Neural progenitor cell (in vitro differentiated cells): ENCODE measurements at places on chromosomes 5 and 9.

DNA sequence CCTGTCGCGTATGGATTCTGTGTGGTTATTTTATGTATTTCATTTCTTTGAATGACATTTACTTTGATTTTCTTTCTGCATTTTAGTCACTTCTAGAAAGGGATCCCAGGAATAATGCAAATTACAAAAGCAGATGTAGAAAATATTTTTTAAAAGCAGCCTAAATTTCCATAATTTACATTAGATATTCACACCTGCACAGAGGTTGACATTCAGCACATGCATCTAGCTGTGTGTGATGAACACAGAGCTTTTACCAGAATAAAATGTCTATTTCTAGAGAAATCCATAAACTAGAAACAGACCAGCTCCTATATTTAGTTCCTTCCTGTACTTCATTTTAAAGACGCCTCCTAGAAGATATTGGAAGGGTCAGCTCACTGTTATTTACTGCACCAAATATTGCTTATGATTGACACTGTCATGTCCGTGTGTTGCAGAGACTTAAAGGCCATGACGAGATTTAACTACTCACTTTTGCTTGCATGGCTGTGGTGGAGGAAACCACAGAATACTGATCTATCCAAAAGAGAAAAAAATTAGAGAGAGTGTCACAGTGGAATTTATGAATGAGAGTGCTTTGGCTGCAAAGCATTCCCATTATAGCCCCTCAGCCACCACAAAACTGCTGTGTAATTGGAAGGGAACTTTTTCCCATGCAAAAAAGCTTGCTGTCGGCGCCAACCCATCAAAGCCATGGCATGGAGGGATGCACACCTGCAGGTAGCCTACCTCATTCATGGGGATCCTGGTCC lies 58.1 kb downstream of the EBF1 start:
- DNase-seq: no peak

DNA sequence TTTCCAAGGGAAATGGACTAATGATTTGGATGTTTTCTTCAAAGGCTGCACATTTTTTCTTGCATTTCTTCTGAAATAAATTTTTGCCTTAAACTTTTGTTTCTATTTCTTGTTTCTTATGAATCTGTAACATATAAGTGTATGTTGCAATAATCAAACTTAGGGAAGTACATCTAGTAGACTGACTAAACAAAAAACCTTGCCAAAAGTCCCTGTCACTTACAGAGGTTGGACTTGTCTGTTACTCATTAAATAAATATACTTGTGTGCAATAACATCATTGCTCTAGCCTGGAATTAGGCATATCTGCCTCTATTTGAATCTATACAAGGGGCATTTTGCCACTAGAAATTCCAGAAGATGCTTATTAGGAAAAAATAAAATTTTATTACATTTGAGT lies 56.6 kb downstream of the C6 start:
- DNase-seq: no peak

- DNase-seq: peak; percentile 89
Observed at GRCh38 chr5:133111299-133111698, 59.5 kb downstream of the HSPA4 start.

DNA sequence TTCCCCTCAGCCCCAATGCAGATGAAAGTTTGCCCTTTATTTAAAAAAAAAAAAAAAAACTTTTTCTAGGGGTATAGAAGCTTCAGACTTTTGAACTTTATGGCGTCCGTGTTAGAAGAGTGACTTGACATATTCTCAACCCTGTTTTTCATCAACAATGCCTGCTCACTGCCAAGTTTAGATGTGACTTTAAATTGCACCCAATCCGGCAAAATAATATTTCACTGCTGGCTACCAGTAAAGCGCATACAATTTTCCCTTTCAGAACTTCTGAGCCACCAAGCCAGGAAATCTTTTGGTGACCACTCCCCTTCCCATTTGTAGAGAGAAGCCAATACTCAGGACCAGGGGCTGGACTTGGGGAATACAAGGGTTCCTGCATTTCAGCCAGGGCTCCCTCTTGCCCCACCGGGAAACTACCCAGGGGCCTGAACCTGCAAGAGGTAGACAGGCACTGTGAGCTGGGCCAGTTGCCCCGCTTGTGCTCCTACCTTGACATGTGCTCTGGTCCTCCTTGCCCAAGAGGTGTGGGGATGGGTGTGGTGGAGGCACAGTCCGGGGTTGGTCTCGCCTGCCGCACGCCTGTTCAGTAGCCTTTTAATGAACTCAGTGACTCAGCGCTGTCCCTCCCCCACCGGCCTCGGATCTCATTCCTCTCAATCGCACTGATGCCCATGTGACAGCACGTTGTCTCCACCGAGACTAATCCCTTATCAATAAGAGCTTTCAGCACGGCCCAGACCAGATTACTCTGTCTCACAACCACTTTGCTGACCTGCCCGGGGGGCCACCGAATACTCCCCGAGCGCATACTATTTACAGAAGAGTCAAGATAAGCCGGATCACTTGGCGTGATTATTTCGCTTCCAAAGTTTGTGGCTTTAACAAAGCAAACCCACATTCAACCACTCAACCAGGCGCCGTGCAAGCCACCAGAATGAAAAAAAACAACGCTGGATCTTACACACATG lies 226.4 kb downstream of the DCP2 start:
- DNase-seq: peak; percentile 95

GRCh38 chr5:135670588-135670987 lies 91.8 kb upstream of the CXCL14 start:
- DNase-seq: no peak

- DNase-seq: no peak
Observed at GRCh38 chr5:40879163-40879942, 29.9 kb upstream of the C7 start.

GRCh38 chr5:103259705-103260355 lies 1.3 kb downstream of the MACIR start:
- peak; percentile 70 for DNase-seq

DNA sequence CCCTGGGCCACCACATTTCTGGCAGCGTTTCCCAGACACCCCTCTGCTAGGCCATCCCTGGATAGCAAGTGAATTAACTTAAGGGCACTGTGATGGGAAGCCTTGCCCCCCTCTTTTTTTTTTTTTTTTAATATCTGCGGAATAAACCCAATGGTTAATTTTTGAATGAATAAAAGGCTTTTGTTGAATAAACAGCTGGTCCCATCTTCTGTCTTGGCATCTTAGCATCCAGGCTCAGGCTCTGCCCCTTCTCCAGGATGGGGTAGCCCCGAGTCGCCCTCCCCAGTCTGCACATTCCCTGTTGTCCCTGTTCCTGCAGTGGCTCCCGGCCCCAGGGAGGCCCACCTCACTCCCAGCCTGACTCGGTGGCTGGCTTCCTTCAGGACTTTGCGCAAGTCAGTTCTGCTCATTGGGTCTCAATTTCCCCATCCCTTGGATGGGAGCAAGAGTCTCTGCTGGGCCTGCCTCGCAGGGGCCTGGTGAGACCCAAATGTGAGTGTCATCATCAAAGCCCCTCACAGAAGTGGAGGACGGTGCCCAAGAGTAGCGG lies 29.0 kb upstream of the HMCN2 start:
- no peak for DNase-seq

DNA sequence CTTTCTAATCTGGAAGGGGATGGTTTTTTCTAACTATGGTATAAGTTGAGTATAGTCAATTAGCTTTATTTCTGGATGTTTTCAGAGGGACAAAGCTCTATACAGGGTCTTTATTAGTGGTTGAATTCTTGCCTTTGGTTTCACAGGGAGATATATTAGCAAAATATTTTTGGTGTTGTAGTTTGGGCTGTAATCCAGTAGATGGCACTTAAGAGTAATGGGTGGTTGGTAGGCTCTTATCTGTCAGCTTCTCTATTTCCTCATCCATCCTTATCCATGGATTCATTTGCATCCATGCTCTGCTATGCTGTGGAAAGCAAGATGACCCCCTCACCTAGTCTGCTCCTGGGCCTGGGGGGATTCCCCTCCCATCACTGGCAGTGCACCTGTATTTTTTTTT lies 363.6 kb upstream of the CYLC2 start:
- DNase-seq: no peak

DNA sequence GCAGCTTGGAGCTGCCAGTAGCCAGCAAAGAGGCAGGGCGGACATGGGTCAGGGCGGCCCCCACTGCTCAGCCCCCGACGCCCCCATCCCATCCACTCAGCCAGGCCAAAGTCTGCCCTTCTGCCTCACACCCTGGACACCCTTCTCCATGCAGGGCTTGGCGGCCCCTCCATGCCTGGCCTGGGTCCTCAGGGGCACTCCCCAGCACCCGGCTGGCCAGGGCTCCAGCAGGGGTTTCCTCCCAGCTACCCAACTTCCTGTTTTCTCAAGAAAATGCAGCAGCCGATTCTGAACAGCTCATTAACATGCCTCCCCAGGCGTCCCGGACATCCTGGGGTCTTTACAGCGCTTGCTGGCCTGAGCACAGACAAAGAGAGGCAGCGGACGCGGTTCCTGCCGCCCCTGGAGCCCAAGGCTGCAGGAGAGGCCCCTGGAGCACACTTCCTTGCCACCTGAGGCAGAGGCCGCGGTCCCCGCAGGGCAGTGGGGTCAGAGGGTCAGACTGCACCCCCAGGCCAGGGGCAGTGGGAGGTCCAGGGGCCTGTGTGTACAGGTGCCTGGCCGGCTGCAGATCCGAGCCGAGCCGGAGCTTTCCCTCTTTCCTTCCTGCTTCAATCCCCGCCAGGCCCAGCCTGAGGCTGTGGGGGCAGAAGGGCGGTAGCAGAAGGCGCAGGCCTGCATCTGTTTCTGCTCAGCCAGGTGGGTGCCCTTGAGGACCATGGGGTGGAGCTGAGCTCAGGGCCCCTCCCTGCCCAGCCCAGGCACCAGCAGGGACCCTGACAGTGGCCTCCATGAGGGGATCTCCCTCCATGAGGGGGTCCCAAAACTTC lies 18.7 kb upstream of the NRARP start:
- no peak for DNase-seq

- no peak for DNase-seq
Observed at GRCh38 chr9:81193362-81194339, 495.7 kb downstream of the TLE1 start.

GRCh38 chr5:72477644-72478043 lies 29.6 kb downstream of the ZNF366 start:
- DNase-seq: no peak

DNA sequence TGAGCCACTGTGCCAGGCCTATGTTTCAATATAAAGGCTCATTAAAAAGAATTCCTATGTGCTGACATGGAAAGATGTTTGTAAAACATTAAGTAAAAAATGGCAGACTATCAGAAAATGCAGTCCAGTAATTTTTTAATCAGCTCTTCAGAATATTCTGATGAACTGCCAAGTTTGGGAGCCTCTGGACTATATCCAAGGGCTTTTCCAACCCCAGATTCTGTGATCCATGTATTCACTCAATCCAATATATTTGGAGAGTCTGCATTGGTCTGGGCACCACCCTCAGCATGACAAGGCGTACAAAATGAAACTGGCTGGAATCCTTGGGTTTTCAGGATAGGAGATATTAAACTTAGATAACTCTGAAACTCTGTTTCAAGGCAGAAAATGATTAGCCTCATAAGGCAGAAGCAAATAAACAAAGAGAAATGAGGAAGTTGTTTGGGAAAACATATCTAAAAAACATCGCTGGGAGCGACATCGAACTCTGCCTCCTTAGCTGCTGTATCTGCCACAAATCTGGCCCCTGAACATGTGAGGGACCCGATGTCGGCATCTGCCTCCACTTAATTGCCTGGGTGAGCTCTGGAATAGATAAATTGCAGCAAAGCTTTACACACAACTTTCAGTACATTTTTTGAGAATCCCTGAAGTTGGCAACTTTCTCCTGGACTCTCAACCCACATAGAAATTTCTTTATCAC lies 14.4 kb downstream of the PDE6A start:
- DNase-seq: no peak

GRCh38 chr5:16755641-16756040 lies 138.8 kb upstream of the RETREG1 start:
- DNase-seq: peak; percentile 24

DNA sequence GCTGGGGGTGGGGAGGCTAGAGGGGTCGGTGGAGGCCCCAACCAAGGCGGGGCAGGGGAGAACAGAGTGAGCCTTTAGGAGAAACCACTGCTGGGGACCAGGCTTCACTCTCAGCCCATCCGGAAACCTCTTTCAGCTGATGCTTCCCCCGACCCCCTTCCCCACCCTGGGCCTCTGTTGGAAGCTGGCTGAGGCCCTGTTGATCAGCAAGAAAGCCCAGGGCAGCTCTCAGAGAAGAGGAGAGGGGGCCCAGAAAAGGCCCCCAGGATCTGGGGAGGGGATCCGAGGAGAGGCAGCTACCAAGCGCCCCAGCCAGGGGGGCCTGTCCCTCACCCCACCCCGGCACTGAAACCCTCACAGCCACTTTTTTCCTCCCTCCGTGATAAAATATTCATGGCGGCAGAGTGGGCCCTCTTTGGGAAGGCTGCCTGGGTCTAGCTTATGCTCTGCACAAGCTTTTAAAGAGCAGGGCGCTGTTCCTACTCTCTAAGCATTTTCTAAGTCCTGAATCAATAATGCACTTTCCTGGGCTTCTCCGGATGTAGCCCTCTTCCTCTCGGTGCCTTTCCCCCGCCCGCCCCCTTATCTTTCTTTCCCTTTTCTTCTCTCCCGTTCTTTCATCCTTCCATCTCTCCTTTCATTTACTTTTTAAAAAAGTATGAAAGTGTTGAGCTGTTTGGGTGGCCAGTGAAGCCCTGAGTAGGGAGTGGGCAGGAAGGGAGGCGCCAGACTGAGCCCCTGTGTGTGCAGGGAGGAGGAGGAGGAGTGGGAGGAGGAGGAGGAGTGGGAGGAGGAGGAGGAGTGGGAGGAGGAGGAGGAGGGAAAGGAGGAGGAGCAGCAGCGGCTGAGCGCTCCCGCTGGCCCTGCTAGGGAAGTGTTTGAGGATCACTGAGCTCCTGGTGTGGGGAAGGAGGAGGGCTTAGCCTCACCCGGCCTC lies 23.5 kb downstream of the NTNG2 start:
- DNase-seq: peak; percentile 51

GRCh38 chr5:141992349-141992963 lies 20.4 kb downstream of the GNPDA1 start:
- peak; percentile 77 for DNase-seq

- no peak for DNase-seq
Observed at GRCh38 chr9:34267660-34268059, 61.4 kb downstream of the KIF24 start.

GRCh38 chr5:39149966-39150365 lies 69.4 kb downstream of the FYB1 start:
- no peak for DNase-seq

DNA sequence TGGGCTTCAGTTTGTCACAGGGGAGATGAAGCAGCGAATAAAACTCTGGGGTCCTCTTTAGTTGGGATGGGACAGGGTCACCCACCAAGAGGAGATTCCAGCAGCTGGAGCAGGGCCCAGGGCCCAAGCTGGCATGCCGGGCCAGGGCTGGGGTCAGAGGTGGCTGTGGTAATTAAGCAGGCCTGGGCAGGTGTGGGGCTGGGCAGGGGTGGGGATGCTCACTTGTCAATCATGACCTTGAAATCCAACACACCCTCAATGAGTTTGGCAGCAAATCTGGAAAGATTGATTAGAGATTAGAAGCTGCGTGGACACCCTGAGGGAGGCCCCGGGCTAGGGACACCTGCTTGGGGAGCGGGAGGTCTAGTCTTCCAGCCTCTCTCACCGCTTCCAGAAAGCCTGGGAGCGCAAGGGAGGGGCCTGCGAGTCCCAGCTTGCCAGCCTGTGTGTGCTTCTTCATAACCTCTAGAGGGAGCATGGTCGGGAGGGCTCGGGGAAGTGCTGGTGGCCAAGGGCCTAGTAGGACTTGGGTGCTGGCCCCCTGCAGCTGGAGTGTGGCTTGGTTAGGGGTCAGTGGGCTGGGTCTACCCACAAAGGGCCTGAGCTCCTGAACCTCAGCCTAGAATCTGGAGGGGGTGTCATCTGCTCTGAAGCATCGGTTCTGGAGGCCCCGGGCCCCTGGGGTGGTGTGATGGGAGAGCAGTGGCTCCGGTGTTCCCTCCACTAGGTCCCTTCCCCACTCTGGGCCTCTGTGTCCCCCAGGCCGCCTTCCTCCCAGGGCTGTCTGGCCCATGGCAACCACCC lies 7.6 kb downstream of the CRAT start:
- DNase-seq: peak; percentile 79
